ENCODE measurements at places on chromosomes 2 and 18.
A peak's percentile ranks its signal among the peaks of the same experiment; 100 is the strongest.

DNA sequence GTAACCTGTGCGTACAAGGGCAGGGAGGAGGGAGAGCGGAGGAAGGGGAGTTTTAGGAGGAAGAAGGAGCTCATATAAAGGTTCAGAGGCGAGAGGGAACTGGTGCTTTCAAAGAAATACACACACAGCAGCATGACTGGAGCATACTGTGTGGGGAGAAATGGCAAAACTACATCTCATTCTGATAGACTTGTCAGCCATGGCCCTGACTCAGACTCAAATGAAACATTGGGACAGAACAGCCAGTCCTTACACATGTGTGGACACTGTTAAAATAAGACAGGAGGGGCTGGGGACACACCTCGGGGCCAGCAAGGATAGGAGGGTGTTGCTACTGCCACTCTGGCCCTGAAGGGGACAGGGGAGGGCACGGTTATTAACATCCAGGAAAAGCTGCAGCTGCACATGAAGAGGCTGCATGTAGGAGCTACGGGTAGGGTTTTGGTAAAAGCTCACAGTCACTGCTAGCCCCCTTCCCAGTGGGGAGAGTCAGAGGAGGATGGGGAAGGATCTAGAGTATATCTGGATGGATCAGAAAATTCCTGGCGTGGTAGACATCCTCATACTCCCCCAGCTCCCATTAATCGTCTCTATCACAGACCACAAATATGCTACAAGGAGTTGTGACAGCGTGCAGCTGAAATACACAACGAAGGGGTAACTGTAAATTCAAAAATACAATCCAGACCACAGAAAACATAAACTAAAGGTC lies 110.5 kb downstream of the GATA6 start:
- peak; percentile 83 for DNase-seq

GRCh38 chr2:207533461-207534008 lies 3.8 kb downstream of the CREB1 start:
- DNase-seq: no peak

- peak; percentile 79 for DNase-seq
Observed at GRCh38 chr2:28088970-28089369, 198.4 kb downstream of the BABAM2 start.

- DNase-seq: peak; percentile 40
Observed at GRCh38 chr18:31977270-31977872, 34.4 kb upstream of the TRAPPC8 start.

DNA sequence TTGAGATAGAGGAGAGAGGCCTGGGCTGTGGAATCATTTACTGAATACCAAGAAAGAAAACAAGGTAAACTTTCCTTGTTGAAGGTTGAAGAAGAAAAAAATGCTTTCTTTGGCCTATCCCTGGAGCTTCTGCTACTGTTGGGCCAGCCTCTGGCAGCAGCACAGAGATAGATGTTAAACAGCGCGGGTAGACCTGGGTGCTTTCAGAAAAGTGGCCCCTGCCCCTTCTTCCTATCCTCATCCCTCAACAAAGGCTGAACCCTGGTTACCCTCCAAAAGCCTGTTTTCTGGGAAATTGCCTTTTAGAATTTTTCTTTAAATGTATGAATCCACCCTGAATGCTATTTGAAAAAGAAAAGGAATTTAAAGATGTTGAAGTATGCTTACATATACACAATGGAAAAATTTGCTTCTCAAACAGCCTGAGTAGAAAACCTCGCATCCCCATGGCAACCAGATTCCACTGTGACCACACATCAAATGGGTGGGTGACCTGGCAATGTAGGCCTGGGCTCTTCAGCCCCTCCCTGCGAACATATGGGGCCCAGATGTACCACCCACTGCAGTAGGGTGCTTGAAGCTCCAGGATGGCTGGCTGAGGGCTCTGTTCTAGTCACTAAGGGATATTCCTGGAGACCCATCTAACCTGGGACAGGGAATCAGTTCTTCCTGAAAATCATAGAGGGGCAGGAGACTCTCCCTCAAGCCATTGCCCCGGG lies 23.4 kb upstream of the CHRNA1 start:
- DNase-seq: peak; percentile 100

DNA sequence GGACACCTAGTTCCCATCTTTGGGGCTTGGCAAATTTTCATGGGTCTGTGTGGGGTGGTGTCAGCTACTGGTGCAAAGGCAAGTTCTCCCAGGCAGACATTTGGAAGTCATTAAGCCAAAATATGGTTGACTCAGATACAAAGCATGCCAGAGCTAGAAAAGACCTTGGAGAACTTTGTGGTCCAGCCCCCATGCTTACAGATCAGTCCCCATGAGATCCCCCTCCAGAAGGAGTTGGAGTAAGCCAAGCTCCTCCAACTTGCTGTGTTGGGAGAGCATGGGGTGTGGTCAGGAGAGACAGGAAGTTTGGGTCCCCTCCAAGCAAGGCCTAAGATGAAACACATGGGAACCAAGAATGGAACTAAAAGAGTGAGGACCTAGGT lies 224.5 kb downstream of the CYP26B1 start:
- DNase-seq: peak; percentile 93

Measured in fibroblast of upper back skin (primary cell).